ENCODE measurements at places on chromosomes 3 and 15. TPM values are rescaled to one million over a fixed set of nuclear protein-coding genes. Genes with fewer than 3 reads are reported as not detected.

- no peak for DNase-seq
Measured at GRCh38 chr15:88480981-88481380, 13.5 kb downstream of the MRPS11 start.

GRCh38 chr15:86079508-86080266 lies at the start of gene AGBL1:
Gene AGBL1, plus strand, starts transcription at chr15:86079871.
- no peak for DNase-seq

- DNase-seq = no peak
Measured at GRCh38 chr3:79200456-79200855, 567.3 kb downstream of the ROBO1 start.

DNA sequence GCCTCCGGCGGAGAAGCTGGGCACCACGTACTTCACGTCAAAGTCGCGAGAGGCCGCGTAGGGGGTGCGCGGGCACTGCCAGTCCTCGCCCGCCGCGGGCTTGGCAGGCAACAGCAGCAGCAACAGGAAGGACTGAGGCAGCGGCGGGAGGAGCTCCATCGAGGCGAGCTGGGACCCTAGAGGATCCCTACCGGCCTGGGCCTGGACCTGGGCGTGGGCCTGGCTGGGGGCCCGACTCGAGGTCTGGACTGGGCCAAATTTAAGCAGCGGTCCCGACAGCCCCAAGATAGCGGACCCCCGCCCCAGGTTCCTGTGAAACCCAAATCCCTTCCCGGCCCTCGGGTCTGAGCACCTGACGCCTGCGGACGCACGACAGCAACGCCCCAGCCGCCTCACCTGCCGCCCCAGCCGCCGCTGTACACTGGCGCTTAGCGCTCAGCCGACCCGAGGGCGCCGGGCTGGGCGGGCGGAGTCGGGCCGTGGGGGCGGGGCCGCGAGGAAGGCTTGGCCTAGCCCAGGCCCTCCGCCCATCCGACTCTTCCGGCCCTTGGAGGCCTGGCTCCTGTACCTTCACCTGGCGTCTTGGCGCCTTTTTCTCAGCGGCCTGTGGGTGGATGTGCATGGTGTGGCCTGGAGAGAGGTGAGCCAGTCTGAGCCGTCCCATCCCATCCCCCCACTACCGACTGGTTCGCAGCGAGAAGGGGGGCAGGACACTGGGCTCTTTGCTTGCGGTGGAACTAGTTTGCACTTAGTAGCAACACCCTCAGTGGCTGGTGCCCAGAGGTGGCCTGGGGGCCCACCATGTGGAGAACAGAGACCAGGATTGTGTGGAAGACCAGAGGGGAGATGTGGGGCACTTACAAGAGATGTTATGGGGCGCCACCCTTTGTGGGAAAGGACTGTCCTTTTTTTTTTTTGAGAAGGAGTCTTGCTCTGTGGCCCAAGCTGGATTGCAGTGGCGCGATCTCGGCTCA lies at the start of gene MST1R:
Gene MST1R, minus strand, starts transcription at position 423 of the 974 bp plus-strand sequence. Its CDS starts 264 bp downstream, at position 159.
- peak; percentile 40 for DNase-seq

DNA sequence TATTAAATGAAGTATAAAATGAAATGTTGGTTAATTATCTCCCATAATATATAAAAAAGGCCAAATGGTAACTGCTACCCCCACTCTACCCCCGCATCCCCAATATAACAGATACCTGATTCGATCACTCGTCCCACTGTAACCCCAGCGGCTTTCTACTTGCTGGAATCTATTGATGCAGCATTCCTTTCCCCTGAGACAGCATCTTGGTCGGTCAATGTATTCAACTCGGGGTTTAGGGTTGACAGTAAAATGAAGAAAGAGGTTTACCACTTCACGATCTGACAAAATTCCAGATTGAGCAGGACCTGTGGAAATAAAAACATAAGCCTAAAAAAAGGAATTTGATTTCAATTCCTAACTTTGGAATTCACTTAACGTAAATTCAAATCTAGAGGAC lies 18.6 kb upstream of the C15orf40 start:
- DNase-seq = no peak

GRCh38 chr3:172279191-172279640 lies 169.0 kb downstream of the GHSR start:
- no peak for DNase-seq

GRCh38 chr3:142577696-142578328 lies 721 bp downstream of the ATR start:
- DNase-seq = no peak

DNA sequence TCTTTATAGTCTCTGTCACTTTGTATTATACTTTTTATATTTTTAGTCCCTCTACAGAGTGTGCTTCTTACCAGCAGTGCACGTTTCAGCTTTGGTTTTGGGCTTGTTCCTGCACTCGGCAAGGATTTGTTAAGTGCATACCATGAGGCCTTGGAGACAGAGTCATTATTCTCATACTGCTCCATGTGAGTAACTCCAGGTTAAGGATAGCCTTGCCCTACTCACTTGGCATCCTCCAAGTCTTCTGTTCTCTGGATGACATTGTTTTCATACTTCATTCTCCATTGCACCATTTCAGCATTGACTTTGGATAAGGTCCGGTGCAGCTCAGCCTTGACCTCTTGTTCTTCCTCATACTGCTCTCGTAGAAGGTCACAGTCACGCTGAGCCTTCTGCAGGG lies 96.4 kb downstream of the MYH15 start:
- DNase-seq = no peak

- DNase-seq = no peak
Measured at GRCh38 chr3:112587336-112587735, 25.5 kb downstream of the SLC35A5 start.

DNA sequence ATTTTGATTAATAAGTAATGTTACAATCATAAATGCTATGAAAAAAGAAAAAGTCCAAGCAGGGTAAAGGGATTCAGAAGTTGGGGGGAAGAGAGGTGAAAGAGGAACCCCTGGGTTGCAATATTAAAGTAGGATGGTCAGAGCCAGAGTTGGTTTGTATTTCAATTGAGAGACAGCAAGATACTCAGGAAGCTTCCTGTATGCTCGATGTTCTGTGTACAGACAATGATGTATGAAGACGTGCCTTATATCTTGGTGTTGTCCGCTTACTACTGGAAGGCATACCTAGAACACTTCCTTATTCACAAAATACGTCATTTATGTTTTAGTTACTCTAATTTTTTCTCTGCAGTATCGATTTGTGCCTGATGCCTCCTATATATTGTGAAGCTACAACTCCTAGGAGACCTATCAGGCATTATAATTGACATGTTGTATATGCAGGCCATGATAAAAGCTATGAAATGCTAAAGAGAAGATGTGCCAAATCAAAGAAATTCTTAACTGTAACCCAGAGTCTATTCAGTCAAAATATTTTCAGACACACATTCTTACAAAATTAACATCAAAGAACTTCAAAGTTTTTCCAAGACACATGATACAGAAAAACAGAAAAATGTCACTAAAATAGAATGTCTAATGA lies 87.5 kb downstream of the TBL1XR1 start:
- DNase-seq = no peak

GRCh38 chr3:62035402-62036057 lies 337.8 kb downstream of the FEZF2 start:
- DNase-seq = no peak

DNA sequence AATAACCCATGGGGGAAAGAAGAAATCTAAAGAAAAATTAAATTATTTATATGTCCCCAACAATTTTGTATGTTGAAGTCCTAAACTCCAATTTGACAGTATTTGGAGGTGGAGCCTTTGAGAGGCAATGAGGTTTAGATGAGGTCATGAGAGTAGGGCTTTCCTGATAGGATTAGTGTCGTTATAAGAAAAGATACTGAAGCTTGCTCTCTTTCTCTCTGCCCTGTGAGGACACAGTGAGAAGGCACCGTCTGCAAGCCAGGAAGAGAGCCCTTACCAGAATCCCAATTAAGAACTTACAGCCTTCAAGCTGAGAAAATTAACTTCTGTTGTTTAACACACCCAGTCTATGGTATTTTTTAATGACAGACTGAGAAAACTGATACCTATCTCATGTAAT lies 16.1 kb upstream of the OR5AC2 start:
- DNase-seq = no peak

- DNase-seq = no peak
Measured at GRCh38 chr3:192843723-192844485, 73.8 kb downstream of the MB21D2 start.

DNA sequence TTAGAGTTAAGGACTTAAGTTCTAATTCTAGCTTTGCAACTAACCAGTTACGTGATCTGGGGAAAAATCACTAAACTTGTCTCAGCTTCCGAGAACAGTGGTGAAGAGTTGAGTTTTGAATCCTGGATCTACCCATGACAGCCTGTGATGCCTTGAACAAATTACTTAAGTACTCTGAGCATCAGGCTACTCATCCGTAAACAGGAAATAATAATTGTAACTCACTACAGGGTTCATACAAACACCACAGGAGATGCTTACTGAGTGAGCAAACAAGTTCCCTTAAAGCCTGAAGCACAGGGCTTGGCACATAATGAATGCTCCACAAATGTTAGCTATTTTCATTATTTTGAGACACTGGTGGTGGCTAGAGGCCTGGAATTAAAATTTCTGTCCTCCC lies 158.8 kb downstream of the ERC2 start:
- DNase-seq = no peak

DNA sequence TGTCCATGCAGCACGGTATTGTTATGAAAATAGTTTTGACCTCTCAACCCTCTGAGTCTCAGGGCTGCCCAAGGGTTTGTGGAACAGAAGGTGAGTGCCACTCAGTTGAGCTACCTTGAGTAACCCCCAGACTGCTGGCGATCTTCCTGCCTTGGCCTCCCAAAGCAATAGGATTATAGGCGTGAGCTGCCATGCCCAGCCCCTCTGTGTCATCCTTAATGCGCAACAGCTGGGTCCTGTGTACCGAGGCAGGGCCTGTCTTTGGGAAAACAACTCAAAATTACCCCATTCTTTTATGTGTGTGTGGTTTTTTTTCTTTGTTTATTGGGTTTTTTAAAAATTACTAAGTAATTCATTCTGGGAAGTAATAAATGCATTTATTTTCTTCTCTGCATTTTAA lies 78.3 kb upstream of the TPM1 start:
- DNase-seq = no peak

GRCh38 chr3:133829310-133829707 lies 23.7 kb downstream of the SRPRB start:
- no peak for DNase-seq

DNA sequence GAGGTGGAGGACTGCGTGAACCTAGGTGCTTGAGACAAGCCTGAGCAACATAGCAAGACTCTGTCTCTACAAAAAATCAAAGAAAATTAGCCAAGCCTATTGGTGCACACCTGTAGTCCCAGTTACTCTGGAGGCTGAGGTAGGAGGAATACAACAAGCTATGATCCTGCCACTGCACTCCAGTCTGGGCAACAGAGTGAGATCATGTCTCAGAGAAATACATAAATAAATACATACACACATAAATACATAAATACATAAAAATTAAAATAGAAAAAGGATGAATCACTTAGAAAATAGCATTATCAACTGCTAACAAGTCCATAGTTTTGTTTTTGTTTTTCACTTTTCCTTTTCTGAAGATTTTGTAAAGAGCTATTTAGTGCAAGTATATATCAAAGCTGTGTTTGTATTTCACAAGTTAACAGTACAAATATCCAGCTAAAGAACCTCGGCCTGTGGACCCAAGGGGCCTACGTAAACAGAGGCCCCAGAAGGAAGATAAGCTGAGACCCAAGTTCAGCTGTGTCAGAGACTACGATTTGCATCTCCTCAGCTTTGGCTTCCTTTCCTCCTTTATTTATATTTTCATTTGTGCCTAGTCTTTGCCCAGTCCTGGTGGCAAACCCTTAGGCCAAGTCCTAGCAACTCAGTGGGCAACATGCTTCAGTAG lies 67.1 kb upstream of the ROBO2 start:
- no peak for DNase-seq

DNA sequence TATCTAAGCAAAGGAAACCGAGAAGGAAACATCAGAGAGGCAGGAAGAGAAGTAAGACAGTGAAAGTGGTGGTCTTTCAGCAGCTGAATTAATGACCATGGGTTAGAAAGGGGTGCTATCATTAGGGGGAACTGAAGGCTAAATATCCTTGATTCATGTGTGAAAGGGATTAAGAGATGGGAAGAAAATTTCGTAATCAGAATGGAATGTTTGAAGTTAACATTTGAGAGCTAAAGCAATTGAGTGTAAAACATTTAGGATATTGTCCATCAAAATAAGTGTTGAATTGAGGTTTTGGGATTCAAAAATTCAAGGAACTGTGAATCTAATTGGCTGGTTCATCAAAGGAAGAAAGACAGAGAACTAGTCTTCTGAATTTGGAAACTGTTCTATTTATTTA lies 4.1 kb upstream of the ECT2 start:
- peak; percentile 21 for DNase-seq

- no peak for DNase-seq
Measured at GRCh38 chr3:184368586-184369183, 7.2 kb downstream of the POLR2H start.

GRCh38 chr3:141150931-141151330 lies 80.7 kb upstream of the PXYLP1 start:
- DNase-seq = no peak

DNA sequence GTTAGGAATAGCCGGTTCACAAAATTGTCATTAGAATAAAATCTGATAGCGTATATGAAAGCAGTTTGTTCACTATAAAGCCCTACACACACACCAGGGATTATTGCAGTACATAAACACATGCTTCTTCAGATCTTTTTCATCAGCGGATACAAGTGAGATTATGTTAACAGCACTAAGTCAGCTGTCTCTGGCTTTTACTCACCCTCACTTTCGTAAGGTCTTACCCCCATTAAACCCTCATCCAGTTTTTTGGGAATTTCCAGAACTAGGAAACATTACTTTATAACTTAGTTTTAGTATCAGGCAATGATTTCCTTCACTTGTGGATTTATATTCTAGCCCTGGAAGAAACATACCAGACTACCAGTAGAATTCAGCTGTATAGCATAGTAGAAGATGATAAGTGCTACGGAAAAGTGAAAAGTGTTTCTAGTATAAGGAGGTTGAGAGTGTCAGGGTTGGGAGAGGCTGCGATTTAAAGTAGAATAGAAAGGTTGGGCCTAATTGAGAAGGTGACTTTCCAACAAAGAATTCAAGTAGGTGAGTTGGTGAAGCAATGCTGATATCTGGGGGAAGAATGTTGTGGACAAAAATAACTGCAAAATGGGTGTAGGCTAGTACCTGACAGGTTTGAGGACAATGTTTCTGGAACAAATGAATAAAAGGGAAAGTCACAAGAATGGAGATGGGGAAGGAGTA lies 22.7 kb downstream of the TMEM207 start:
- DNase-seq = no peak

Gene IQCF5
- not detected for total RNA-seq

Gene UQCRC1
- 193 TPM for total RNA-seq

Gene LRRC31
- not detected for total RNA-seq

Gene CHRM5
- total RNA-seq = not detected

Gene SLC6A11
- not detected for total RNA-seq

Gene TMEM212
- total RNA-seq = not detected

Gene SYNM
- total RNA-seq = 15.1 TPM

Gene CTXN2
- not detected for total RNA-seq

Gene ANKDD1A
- total RNA-seq = 1.7 TPM

Gene SEMA7A
- total RNA-seq = 0.20 TPM

Gene FBXW12
- total RNA-seq = not detected

Gene NME9
- not detected for total RNA-seq

Gene AADACL2
- not detected for total RNA-seq
